ENCODE measurements at places on chromosomes 7 and 10.

- no peak for DNase-seq
These were observed 47.8 kb downstream of the HERPUD2 start for GRCh38 chr7:35647171-35647574.

DNA sequence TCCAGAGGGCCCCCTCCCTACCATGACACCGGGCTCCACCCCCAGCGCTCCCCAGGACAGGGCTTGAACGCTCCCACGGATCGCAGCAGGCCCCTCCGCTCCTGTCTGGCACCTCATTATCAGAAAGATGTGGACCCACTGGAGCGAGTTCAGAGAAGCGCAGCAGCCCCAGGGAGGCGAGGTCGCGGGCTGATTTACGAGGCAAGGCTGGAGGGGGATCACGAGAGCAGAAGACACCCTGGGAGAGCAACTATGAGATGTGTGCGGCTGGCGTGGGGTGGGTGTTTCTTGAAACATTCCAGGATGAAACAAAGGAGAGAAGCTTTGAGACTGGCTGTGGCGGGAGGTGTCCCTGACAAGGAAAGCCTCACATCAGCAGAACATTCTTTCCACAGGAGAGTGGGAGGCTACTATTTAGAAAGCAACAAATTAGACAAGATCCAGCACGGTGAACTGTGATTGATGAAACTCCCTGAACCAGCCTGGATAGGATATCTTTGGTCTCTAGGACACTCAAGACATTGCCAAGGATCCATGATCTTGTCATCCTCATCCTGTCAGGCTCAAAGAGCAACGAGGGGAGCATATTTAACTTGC, 66.0 kb downstream of the JCAD start:
- no peak for DNase-seq

GRCh38 chr7:44120395-44120794, 3.0 kb downstream of the POLD2 start:
- DNase-seq: no peak

- DNase-seq: no peak
These were observed 66.6 kb upstream of the NOBOX start for GRCh38 chr7:144470078-144470477.

GRCh38 chr10:18222866-18223265, 82.6 kb downstream of the CACNB2 start:
- no peak for DNase-seq

DNA sequence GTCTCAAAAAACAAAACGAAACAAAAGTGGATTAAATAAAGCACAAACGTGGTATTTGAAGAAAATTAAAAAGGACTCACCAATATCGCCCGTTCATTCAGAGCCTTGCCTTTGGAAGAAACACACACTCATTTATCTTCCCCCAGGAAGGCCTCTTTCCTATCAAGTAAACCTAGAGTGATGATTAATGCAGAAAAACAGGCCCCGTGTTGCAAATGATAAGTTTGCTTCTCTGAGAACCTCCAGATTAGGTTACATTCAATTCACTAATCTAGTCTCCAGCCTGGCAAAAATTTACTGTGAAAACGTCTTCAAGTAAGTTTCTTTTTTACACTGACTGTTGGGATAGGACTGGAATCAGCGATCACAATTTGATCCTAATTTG, 78.0 kb upstream of the C1GALT1 start:
- DNase-seq: no peak

GRCh38 chr10:12198156-12198555, 2.2 kb downstream of the CDC123 start:
- no peak for DNase-seq

GRCh38 chr7:77783111-77783510, 15.1 kb downstream of the TMEM60 start:
- DNase-seq: no peak

- DNase-seq: no peak
These were observed 7.3 kb upstream of the MAFK start for GRCh38 chr7:1523208-1523607.

DNA sequence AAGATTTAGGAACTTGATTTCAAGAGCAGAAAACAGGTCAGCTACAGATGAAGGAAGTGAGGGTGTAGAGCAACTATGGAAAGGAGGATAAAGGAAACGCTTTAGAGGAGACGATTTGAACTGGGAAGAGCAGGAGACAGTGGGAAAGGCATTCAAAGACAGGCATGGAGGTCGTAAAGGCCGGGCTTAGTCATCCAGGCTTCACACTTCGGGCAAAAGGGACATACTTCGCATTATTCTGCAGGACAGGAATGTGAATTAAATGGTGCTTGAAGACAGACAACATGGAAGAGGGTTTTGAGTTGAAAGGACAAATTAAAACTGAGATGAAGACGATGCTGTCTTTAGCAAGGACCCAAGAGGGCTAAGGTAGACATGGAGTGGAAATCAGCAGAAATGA, 8.1 kb downstream of the FAM171A1 start:
- no peak for DNase-seq

DNA sequence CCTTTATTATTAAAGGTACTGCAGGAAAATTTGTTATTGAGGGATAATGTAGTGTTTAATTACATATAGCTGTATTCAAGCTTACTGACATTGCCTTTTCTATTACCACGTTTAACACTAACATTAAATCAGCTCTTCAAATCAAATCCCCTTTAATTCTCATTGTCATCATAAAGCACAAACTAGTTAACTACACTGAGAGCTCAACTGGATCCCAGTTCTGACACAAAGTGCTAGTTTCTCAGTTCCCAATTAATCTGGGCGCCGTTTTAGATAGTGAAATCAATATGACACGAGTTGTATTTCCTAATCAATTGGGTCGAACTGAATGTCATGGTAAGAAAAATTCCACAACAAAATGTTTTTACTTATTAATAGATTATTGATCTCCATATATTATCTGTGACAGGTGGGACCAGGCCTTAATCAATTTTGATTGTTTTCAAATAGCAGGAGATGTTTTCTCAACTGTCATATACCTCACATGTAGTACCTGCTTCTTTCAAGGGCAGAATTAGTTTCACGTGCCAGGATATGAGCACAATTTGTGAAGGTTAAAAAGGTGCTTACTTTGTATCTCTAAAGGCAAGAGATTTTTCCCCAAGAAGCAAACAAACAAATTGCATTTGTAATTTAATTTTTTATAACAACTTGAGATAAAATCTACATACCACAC, 71.0 kb downstream of the AASS start:
- DNase-seq: no peak

DNA sequence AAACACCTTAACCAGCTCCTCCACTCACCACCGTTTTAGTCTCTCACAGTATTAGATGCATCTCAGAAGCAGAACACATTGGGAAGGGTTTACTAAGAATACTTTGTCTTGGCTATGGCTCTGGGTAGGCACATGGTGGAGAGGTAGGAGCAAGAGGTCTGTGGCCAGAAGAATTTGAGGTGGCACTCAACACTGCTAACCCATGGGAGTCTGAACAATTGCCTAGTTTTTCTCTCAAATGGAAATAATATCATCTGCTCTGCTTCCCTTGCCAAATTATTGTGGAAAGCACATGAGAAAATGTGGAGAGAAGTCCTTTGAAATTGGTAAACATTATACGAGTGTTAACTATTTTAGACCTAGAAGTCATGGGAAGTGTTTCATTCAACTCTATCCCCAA, 214.3 kb downstream of the SKAP2 start:
- DNase-seq: no peak

Measured in hypothalamus (tissue), 51 donors.